ENCODE measurements at places on chromosomes 5 and 9.

DNA sequence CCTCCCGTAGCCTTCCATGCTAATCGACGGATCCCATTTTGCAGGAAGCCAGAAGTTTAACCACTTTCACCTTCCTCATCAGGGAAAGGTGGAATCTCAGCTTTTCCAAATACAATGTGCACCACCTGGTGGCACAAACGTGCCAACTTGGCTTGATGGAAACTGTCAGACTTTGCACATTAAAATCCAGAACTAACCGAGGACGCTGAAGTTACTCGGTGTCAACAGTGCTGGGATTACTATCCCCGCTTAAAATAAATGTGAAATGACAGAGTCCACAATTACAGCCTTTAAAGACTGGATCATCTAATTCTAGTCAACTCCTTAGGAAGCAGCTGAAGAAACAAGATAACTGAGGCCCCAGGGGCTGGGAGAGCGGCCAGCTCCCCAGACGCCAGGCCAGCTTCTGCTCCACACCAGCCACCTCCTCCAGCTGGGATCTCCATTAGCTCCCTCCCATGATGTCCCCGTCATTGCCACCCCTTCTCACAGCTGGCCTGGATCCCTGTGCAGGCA is 50.1 kb upstream of the RETREG1 start:
- peak; percentile 13 for DNase-seq

DNA sequence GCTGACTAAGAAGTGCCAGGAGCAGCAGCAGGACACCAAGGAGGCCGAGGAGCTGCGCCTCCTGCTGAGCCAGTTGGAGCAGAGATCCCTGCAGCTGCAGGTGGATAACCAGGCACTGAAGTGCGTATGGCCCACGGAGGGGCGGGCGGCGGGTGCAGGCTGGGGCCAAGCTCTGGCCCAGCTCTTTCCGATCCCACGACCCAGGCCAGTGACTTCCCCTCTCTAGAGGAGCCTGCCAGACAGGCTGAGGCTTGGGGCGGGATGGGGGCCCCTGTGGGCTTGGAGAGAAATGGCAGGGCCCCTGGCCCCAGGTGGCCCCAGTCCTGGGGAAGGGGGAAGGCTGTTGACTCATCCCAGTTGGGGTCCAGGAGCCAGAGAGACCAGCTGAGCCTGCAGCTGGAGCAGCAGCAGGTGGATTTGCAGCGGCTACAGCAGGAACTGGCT is 3.6 kb downstream of the PTRH1 start:
- DNase-seq: no peak

- no peak for DNase-seq
Measured at GRCh38 chr5:1336749-1337488, 8.0 kb downstream of the CLPTM1L start.

- no peak for DNase-seq
Measured at GRCh38 chr5:132406144-132406783, 36.8 kb downstream of the SLC22A5 start.

DNA sequence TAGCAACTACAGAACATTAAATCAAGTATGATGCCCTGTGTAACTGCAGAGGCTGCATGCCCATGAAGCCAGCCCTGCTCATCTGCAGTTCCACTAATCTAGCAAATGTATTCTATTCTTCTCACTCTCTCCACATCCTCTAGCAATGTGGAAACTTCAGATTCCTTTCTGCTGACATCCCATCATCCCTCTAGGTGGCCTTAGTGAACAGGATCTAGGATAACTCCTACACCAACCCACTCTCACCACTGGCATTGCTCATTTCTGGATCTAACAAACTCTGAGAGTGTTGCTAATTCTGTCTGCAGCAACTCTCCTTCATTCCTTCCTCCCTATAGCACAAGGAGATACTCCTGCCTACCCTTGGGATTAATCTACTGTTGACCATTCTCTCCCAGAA is 80.8 kb downstream of the FAM81B start:
- DNase-seq: no peak

DNA sequence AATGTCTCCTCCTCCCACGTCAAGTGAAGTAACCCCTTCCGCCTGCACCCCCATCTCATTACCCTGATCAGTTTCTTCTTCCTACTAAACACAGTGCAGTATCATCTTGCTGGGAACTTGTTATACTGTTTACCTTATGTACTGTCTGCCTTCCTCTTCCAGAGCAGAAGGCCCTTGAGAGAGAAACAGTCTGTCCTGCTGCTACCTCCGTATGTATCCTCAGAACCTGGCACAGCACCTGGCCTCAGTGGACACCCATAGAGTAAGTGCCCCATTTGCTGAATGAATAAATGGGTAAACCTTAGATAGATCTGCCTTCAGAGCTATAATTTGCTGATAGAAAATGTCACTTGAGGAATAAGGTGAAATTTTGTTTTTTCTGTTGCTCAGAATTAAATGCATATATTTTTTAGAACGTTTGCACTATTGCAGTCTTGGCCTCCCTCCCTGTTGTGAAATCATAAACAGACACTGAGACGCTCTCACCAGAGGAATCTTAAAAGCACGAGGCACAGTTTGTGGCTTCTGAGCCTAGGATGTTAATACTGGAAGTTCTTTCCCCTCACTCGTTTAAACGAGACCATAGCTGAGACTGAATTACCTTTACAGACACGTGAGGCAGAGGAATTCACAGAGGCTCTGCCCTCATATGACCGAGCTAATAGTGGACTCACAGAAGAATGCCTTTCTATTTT is 223.1 kb upstream of the DAP start:
- no peak for DNase-seq

GRCh38 chr5:15500325-15501001 is 483 bp downstream of the FBXL7 start:
- no peak for DNase-seq

Data from stimulated activated CD4-positive, alpha-beta T cell treated with anti-CD3 and anti-CD28 coated beads, Interleukin-4, amount 100 ng/mL, for 24 hours (primary cell).